ENCODE measurements at places on chromosomes 7 and 10.

DNA sequence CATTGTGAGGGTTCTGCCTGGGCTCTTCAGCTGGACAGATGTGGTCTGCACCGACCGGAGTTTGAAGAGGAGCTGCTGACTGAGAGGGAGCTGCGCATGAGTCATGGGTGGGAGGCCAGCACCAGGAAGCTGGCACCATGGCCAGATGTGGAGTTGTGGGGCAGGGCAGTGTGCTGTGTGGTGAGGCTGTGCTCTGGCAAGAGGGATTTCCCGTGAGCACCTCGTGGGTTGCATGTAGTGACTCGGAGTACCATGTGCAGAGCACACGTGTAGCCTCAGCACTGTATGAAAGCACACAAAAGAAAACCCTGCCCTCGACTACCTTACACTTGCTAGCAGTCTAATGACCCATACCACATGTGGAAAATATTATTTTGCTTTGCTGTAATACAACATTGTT lies 103.4 kb downstream of the WNT2 start:
- DNase-seq, result no peak

DNA sequence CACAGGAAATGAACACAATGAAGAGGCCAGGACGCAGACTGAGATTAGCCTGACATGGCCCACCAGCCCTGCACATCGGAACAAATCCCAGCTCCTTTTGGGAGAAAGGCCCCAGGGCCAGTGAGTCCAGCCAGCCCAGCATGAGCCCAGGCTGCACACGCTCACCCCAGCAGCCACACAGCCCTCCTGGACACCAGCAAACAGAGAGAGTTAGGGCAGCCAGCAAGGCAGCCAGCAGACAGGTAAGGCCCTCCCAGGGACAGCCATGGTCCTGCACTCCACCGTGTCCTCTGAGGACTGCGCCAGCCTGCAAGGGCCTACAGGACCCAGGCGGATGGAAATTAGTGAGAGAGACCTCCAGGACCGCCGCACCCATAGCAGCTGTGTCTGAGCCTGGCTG lies 8.1 kb upstream of the GRID1 start:
- no peak for DNase-seq

DNA sequence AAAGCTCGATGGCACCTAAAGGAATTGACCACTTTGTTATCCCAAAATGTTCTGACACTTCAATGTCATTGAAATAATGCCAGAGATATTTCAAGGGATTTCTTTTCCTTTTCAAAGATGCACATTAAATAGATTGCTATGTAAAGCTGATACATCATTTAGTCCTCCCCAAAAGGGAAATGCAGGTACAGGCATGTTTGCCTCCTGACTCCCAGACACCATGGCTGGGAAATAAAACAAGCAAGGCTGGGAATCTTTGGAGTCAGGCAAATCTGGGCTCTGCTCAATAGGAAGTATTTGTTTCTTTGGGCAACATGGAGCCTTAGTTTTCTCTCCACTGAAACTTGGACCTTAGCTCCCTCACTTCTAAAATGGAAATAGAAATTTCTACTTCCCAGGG lies 230.8 kb upstream of the LRRTM3 start:
- DNase-seq, result no peak

GRCh38 chr7:155804897-155805825 lies 7.1 kb downstream of the SHH start:
- peak; percentile 48 for DNase-seq

DNA sequence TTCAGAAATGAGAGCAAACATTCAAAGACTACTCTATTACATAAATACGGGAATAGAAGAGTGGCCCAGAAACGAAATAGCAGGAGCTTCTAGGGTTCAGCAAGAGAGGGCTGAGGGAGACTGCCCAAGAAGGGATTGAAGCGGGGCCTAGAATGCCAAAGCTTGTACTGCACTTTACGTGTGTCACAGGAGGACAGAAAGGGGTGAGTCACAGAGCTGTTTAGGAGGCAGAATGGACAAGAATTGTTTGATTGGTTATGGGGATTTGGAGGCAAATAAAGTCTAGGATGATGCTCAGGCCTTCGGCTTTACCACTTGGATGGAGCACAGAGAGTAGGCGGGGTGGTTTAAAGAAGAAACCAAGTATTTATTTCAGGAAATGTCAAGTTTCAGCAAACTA lies 11.3 kb upstream of the FXYD4 start:
- no peak for DNase-seq

GRCh38 chr7:99829524-99830160 lies 1.8 kb downstream of the CYP3A43 start:
- no peak for DNase-seq

GRCh38 chr7:156402255-156402654 lies 238.3 kb upstream of the RNF32 start:
- no peak for DNase-seq

DNA sequence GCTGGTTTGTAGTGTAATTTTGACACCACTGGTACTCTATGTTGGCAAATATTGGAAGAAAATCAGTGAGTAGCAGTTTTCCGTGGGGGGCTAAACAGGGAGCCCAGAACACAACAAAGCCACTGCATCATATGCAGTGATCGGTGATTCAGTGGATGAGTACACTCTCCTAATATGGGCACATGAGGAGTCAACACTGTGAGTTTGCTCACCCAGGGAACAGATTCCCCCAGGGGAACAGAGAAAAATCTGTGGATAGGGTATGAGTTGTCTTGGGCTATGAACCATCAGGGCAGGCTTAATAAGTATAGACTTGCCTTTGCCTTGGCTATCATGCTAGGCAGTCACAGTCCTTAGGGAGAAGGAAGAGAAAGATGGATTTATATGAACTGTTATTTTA lies 227.7 kb upstream of the SEMA3E start:
- DNase-seq, result no peak

DNA sequence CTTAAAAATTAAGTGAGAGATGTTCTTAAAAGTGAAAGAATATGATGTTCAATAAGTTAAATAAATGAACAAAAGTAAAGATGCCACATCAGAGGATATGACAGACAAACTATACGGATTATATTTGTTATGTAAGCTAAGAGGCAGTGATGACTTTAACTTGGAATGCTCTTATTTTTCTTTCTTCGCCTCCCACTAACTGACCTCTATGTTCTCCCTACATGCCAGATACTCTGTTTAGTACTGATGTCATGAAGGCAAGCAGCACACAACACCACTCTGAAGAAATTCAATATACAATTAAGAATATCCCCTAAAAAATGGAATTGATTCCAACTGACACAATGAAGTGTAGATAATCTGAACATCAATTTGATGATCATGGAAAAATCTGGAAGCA lies 223.4 kb downstream of the DOCK4 start:
- DNase-seq, result no peak

DNA sequence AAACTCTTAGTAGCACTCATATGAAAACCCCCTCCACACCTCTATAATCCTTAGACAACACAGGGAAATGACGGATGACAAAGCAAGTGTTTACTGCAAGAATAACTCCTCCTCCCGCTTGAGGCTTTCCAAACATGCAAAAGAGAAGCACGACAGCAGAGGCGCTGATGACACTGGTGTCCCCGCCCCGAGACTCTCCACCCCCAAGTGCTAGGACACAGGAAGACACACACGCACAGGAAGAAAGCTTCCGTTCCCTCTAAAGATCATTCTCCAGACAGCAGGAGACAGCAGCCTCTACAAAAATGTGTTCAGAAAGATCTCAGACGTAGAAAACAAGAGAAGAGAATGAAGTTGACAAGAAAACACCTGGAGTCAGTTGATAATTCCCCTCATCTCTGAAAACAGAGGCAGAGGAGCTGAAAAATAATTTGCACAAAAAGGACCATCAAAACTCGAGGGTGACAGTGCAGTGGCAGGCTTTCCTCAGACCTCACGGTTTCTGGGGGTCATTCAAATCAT lies 90.2 kb downstream of the DLG5 start:
- DNase-seq, result no peak

DNA sequence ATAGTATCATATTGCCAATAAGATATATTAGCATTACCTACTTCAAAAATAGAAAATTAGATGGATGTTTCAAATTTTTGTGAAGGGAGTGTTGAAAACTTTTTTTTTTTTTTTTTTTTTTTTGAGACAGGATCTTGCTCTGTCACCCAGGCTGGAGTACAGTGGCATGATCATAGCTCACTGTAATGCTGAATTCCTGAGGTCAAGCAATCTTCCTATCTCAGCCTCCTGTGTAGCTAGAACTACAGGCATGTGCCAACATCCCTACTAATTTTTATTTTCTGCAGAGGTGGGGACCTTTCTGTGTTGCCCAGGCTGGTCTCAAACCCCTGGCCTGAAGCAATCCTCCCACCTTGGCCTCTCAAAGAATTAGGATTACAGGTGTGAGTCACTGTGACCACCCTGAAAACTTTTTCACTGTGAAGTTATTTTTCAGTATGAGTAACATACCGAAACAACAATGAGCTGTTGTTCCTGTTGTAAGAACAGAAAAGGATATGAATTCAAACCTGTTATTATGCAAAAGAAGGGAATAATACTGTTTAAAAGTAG lies 266.9 kb downstream of the NEBL start:
- DNase-seq, result no peak
